ENCODE measurements at places on chromosomes 2 and 18.

DNA sequence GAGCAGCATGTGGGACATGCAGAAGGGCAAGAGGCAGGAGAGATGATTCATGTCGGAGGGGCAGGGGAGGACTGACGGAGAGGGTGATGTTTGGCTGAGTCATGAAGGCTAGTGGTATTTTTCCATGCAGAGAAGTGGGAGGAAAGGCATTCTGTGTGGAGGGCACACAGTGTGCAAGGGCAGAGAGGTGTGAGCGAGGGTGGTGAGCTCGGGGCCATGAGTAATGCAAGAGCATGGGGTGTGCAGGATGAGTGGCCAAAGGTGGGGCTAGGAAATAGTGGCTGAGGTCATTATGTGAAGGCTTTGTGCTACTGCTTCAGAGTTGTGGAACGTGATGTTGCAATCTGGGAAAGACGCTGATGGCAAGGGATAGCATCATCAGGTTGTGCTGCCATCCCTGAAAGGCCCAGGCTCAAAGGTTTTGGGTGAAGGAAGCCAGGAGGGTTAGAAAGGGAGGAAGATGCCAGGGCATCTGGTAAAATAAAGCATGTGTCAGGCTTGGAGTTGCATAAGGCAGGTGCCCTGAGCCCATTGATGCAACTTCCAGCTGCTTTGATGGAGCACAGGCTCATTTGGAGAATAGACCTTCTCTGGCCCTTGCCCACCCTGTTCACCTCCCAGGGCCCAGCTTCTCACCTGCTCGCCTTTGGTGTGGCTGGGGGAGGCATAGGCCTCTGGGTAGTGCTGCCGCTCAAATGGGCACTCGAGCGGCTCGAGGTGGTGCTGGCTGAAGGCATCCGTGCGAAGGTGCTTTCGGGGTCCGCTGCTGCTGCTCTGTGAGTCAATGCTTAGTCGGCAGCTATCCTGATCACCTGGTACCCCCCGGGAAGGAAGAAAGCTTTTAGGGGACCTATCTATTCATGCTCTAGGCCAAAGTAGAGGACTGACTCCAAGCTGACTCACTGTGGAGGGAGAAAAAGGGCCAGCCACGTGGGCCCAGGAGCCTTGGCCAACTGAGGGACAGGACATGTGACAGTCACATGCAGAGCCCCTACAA is 37.5 kb downstream of the PAX8 start:
- no peak for DNase-seq

GRCh38 chr2:73904952-73905351 is 12.1 kb downstream of the ACTG2 start:
- no peak for DNase-seq

- no peak for DNase-seq
Measured at GRCh38 chr2:233179848-233180366, 71.6 kb upstream of the ATG16L1 start.

DNA sequence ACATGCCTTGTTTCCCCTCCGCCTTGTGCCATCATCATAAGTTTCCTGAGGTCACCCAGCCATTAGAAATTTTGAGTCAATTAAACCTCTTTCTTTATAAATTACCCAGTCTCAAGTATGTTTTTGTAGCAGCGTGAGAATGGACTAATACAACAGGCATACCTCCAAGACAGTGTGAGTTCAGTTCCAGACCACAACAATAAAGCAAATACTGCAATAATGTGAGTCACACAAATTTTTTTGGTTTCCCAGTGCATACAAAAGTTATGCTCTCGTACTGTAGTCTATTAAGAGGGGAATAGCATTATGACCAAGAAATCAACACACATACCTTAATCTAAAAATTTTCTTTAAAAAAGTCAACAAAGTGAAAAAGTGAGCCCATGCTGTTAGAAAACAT is 217.2 kb downstream of the NR4A2 start:
- DNase-seq, result no peak

GRCh38 chr2:218807626-218808025 is 24.0 kb downstream of the PRKAG3 start:
- no peak for DNase-seq

- no peak for DNase-seq
Measured at GRCh38 chr18:45448871-45449270, 166.4 kb upstream of the SLC14A2 start.

DNA sequence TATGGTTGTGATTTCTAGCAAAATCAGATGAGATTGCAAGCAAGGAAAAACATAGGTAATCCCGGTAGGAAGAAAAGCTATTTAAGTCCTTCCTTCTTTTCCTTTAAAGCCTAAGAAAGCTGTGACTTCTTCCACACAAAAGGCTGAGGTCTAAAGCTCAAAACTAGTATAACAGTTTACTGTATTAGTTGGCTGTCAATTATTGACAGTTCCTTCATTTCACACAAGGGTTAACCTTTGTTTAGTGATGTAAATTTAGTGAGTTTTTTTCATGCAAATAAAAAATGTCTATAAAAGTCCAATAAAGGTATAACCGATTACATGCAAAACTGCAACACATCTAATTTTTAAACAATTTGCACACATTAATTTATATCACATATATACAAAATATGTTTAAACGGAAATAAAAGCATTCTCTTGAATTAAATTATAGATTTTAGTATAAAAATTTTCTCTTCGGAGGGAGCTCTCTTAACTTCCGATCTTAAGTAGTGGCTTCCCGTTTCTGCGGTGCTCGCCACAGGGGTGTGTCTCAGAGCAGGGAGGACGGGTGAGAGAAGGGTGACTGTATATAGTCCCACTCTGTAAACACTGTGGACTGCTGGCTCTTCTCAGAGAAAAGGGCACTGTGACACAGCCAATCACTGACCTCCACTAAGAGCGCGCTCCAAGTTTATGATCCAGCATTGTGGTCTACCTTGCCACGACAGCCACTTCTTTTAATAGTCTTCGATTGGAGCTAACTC is 33.4 kb downstream of the TTR start:
- DNase-seq, result no peak

DNA sequence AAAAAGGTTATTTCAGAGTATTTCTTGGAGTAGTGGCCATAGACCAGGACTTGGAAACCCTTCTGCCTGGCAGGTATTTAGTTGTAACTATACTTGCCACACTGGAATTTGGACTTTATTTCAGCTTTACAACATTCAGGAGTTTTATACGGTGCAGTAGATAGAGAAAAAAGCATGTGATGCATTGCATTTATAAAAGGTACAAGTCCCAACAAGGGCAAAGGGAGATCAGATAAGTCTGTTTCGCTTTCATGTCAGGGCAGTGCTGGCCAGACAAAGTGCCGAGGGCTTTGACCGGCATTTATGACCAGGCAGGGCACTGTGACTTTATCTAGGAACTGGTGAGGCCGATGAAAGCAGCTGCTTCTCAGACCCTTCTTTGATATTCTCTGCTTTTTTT is 145.4 kb downstream of the RTN4 start:
- DNase-seq, result no peak

DNA sequence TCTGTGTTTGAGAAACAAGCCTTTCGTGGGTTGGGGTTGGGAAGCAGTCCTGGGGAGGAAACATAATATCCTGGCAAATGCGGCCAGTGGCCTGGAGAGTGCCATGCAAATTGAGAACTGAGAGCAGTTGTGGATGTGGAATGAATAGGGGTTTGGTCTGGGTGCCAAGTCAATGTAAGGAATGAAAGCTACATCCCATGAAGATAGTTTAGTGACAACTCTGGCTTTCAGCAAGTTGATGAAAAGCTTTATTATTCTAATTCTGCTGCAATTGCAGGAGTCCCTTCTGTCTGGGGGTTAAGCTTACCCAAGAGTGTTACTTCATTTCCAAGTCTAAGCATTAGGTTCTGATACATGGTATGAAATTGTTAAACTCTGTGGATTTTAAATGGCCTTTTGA is 771.6 kb downstream of the DPP10 start:
- DNase-seq, result no peak
